Gastroesophageal sphincter (tissue), 4 donors: ENCODE measurements at places on chromosomes 3 and 15.

GRCh38 chr3:69012800-69013252 is 658 bp downstream of the EOGT start:
- ATAC-seq = peak; percentile 54

- ATAC-seq = no peak
Observed at GRCh38 chr15:66953523-66954229, 111.7 kb upstream of the SMAD3 start.

GRCh38 chr3:123936400-123936799 is 24.6 kb downstream of the CCDC14 start:
- no peak for ATAC-seq

GRCh38 chr15:68045289-68046265 is 8.5 kb upstream of the PIAS1 start:
- ATAC-seq = no peak

GRCh38 chr15:98683831-98684230 is 35.5 kb downstream of the IGF1R start:
- ATAC-seq = peak; percentile 34

GRCh38 chr3:50303013-50303815 is at the start of gene HYAL1:
Gene HYAL1 (minus strand): TSS chr3:50303574. CDS start chr3:50302956, 618 bp downstream.
- peak; percentile 20 for ATAC-seq

- ATAC-seq = no peak
Observed at GRCh38 chr15:68821841-68822381, 1.2 kb upstream of the ANP32A start.

DNA sequence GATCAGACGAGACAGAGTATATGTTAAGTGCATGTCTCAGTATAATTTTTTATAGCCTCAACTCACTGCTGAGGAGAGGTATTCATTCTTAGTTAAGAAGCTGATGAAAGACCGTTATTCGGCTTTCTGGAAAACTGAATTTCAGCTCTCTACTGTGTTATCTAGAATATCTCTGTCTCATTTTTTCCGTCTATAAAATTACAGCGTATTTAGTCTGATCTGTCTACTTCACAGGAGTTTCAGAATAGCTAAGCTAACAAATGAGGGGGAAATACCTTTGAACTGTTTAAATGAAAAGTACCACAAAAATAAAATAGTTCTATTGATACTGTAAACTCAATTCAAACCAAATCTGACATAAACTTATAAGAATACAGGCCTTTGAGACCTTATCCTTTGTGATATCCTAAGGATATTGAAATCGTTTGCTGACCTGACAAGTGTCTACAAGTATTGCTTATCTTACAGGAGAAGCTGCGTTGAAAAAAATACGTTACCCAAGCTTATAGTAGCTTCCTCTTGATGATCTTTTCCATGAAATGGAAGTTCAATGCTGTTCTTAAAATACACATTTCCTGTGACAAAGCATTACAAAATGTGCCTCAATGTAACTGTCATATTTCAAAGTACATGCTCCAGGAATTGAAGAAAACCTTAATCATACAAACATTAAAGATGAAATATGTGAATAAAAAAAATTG is 104.6 kb downstream of the IL1RAP start:
- no peak for ATAC-seq

DNA sequence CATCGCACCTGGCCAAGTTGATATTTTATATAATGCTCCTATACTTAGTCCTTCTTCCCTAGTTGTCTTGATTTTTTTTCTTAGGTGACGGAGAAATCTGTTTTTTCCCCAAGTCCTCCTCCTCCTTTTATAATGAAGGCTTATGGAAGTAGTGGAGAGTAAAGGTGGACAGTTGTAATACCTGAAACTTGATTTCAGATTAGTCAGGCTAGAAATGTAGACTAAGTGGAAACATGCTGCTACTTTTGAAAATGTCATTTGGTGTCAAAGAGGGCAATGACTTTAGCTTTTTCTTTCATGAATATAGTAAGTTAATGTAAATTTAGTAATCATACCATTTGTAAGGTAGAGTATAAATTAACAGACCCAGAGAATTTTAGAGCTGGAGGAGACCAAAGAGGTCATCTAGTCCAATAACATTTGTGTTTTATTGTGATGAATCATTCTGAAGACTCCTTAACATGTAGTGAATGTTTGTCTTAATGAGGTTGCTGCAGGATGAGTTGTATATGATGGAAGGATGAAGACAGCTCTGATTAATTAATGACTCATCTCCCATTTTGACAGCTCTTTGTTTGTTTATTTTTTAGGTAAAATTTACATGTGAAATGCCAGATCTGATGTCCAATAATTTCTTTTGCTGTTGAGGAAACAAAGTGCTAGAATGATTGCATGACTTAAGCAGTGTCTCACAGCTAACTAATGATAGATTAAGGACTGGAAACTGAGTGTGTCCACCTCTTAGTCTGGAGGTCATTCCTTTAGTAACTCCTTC is 8.7 kb downstream of the CTDSPL2 start:
- no peak for ATAC-seq

- ATAC-seq = no peak
Observed at GRCh38 chr15:48318131-48318530, 13.1 kb upstream of the DUT start.
